ENCODE measurements at places on chromosomes 1 and 21. TPM values are rescaled to one million over a fixed set of nuclear protein-coding genes. Genes with fewer than 3 reads are reported as not detected.

GRCh38 chr21:26754853-26755252, 90.4 kb downstream of the ADAMTS1 start:
- no peak overlapping the region for H3K4me3 ChIP-seq
- no peaks in the 10 kb centered on the region for H3K4me1 ChIP-seq
- no peak for DNase-seq
- H3K36me3 ChIP-seq: no peaks in the 10 kb centered on the region

- no peak for DNase-seq
- peaks cover 20% of the 10 kb centered on the region for H3K27me3 ChIP-seq
- H3K4me1 ChIP-seq: peaks cover 10% of the 10 kb centered on the region
- no peaks in the 10 kb centered on the region for H3K36me3 ChIP-seq
- no peak within 1 kb of the TSS for H3K27ac ChIP-seq
Observed at GRCh38 chr1:53061859-53062707, at the start of gene PODN. TSS of gene PODN (plus strand) at chr1:53062213. CDS start at chr1:53069856, 7,643 bp downstream.

GRCh38 chr1:56771717-56772116, 47.5 kb downstream of the FYB2 start:
- DNase-seq: no peak
- no peaks in the 10 kb centered on the region for H3K36me3 ChIP-seq
- H3K4me1 ChIP-seq: no peaks in the 10 kb centered on the region
- no peak overlapping the region for H3K4me3 ChIP-seq
- H3K27ac ChIP-seq: no peak overlapping the region
- H3K27me3 ChIP-seq: no peaks in the 10 kb centered on the region

DNA sequence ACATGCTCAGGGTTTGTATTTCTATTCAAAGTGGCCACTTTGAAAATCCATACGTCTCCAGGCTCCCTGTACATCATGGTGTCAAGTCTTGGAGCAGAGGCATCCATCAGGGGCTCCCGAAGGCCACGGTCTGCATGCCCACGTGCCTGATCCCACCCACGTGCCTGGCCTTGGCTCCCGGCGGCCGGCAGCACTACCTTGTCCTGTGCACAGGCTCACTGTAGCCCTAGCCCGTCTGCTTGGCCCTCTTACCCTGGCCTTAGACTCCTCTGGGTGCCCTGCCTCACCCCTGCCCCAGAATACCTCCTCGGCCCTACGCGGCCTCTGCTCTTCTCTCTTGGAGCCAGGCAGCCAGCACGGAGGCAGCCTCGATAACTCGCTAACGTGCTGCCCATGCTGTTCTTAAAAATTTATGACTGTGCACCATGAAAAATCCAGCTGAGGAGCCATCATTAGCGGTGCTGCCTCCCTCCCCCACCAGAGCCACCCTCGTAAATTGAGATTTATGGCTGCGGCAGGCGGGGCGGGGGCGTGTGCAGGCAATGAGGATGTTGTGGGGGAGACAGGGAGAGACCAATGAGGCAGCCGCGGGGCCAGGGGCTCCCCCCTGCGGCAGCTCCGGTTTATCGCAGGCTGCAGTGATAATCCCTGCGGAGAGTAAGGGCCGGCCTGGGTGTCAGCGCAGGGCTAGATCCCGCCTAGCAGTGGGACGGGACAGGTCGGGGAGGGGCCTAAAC, 24.6 kb downstream of the DMAP1 start:
- no peaks in the 10 kb centered on the region for H3K36me3 ChIP-seq
- no peak overlapping the region for H3K27ac ChIP-seq
- H3K4me1 ChIP-seq: peaks cover 5% of the 10 kb centered on the region
- H3K4me3 ChIP-seq: no peak overlapping the region
- no peak for DNase-seq
- H3K27me3 ChIP-seq: no peaks in the 10 kb centered on the region

DNA sequence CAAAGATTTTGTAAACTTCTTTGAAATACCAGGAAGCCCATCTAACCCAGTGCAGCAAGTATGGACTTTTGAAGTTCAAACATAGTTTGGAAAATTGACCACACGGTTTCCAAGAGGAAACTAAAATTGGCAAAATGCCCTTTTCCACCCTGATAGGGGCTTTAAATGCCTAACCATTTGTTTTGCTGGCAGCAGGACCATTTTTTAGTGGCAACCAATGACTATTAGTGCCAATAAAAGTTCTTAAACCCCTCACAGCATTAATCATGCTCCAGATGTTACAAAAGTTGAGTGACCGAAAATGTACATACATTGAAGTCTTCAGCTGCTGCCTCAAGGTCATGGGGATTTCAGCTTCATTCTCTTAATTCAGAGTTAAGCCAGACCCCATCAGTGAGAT, 46.4 kb upstream of the ENAH start:
- H3K27ac ChIP-seq: no peak overlapping the region
- no peak for DNase-seq
- no peak overlapping the region for H3K4me3 ChIP-seq
- H3K27me3 ChIP-seq: no peaks in the 10 kb centered on the region
- no peaks in the 10 kb centered on the region for H3K4me1 ChIP-seq

DNA sequence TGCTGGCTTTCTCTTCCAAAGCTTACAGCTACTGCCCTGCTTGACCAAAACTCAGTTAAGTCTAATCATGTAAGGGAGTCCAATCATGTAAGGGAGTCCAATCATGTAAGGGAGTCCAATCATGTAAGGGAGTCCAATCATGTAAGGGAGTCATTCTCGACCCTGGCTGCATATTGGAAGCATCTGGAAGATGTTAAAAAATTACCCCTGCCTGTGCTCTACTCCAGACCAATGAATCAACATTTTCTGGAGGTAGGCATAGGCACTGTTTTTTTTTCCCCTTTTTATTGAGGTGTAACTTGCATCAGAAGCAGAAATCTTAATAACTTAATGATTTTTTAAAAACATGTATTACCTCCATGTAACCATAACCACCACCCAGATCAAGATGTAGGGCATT, 9.4 kb downstream of the PIGP start:
- H3K4me3 ChIP-seq: no peak overlapping the region
- no peaks in the 10 kb centered on the region for H3K36me3 ChIP-seq
- H3K27me3 ChIP-seq: no peaks in the 10 kb centered on the region
- H3K4me1 ChIP-seq: no peaks in the 10 kb centered on the region
- no peak overlapping the region for H3K27ac ChIP-seq

The GOLT1A gene
- polyA plus RNA-seq: not detected

- H3K4me1 ChIP-seq: no peaks in the 10 kb centered on the region
- no peak overlapping the region for H3K27ac ChIP-seq
Observed at GRCh38 chr1:107460035-107460434, 319.2 kb downstream of the NTNG1 start.

The S100A7A gene
- polyA plus RNA-seq: not detected

- no peak for DNase-seq
- peaks cover 19% of the 10 kb centered on the region for H3K27me3 ChIP-seq
- no peaks in the 10 kb centered on the region for H3K4me1 ChIP-seq
- no peak overlapping the region for H3K4me3 ChIP-seq
Observed at GRCh38 chr1:29664711-29665110, 428.4 kb downstream of the PTPRU start.

DNA sequence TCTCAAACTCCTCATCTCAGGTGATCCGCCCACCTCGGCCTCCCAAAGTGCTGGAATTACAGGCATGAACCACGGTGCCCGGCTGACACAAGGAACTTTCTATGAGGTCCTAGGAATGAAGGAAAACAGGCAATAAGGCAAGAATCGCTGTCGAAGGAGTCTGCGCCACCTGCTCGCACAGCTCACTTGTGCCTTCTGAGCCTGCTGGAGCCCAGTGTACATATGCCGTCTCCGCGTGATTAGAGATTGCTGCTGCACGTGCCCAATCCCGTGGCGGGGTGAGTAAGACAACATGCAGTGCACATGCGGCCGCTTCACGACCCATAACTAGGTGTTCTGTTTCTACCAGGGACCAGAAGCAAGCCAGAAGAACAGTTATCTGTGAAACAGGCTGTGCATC, 24.3 kb downstream of the H3-3A start:
- H3K36me3 ChIP-seq: no peaks in the 10 kb centered on the region
- no peak for DNase-seq
- no peaks in the 10 kb centered on the region for H3K27me3 ChIP-seq
- H3K4me3 ChIP-seq: no peak overlapping the region
- no peak overlapping the region for H3K27ac ChIP-seq
- H3K4me1 ChIP-seq: peaks cover 19% of the 10 kb centered on the region

The DLGAP3 gene
- 0.21 TPM for polyA plus RNA-seq

- H3K36me3 ChIP-seq: no peaks in the 10 kb centered on the region
- H3K4me3 ChIP-seq: no peak overlapping the region
- peaks cover 8% of the 10 kb centered on the region for H3K27me3 ChIP-seq
- no peak for DNase-seq
- peaks cover 3% of the 10 kb centered on the region for H3K4me1 ChIP-seq
Observed at GRCh38 chr1:48773133-48773532, 3.6 kb downstream of the BEND5 start.
